ENCODE measurements at places on chromosomes 3 and 15. TPM values are rescaled to one million over a fixed set of nuclear protein-coding genes. Genes with fewer than 3 reads are reported as not detected.

GRCh38 chr15:60912984-60913697, 316.0 kb downstream of the RORA start:
- DNase-seq = no peak

- DNase-seq = no peak
Measured at GRCh38 chr3:183381179-183381578, 47.2 kb downstream of the MCF2L2 start.

GRCh38 chr15:60477916-60478565, 901 bp downstream of the ICE2 start:
- no peak for DNase-seq

GRCh38 chr3:136906725-136907124, 44.7 kb downstream of the NCK1 start:
- DNase-seq = no peak

GRCh38 chr3:5442106-5442785, 254.7 kb downstream of the EDEM1 start:
- DNase-seq = no peak

DNA sequence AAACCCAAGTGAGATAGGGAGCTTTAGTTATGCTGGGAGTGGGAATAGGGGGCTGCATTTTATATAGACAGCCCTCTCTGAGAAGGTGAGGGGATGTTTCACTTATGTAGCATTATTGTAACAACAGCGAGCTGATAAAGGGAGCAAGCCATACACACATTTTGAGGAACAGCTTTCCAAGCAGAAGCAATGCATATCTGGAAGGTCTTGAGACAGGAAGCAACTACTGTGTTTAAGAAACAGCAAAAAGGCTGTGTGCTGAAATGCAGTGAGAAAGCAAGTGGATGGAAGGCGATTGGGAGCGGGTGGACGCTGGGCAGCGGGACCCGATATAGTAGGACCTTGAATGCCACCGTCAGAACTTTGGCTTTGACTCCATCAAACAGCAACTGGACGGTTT, 155.9 kb upstream of the TBL1XR1 start:
- no peak for DNase-seq

DNA sequence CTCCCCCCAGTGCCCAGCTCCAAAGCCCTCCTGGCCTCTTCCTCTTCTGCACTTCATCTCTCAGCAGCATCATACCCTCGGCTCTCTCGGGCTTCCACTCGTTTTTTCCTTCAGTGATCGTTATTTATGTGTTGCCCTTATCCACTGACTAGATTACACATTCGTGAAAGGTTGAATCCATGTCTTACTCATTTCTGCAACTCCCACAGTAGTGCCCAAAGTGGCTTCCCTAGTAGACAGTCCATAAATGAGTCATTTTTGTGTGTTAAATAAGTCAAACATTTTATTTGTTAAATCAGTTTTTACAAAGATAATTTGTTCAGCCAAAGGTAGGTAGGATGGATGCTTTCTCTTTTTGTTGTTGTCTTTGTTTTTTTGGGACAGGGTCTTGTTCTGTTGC, 87.4 kb downstream of the CRTC3 start:
- DNase-seq = no peak

DNA sequence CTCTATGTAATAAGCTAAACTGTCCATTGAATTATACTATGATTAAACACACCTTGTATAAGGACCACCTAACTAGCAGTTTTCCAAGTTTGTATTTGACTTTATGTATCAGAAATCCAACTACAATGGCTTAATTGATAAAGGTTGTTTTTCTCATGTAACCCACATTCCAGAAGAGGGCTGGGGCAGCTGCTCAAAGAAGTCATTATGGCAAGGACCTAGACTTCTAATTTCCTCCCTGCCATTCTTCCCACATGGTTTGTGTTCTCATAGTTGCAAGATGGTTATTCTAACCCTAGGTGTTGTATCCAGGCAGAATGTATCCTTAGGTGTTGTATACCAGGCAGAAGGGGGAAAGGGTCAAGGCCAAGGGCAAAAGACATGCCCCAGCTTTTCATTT, 35.7 kb downstream of the GPR176 start:
- DNase-seq = no peak

GRCh38 chr3:94305835-94306611, 243.2 kb downstream of the NSUN3 start:
- no peak for DNase-seq

DNA sequence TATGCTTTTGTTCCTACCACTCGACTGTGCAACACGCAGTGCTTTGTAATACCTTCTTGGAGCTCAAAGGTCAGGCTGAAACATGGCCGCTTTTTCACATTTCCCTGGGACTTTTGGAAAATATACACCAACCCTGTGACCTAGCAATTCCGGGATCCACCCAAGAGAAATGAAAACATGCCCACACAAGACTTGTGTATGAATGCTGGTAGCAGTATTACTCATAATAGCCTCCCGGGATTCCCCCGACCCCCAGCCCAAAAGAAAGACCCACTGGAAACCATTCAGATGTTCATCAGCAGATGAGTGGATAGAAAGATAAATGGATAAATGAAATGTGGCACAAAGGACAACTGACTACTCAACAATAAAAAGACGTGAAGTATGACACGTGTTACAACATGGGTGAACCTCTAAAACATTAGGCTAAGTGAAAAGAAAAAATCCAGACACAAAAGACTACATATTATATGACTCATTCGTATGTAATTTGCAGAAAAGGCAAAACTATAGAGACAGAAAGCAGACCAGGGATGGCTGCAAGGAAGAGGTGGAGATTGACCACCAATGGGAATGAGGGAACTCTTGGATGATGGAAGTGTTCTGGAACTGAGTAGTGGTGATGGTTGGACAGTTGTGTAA, 104.1 kb downstream of the PGPEP1L start:
- no peak for DNase-seq

GRCh38 chr15:32730677-32731654, 13.2 kb downstream of the GREM1 start:
- DNase-seq = peak; percentile 12

The CNTN4 gene
- total RNA-seq = not detected

The FBLN2 gene
- total RNA-seq = 3.6 TPM

The ACAN gene
- not detected for total RNA-seq

The OCA2 gene
- 0.12 TPM for total RNA-seq

The ERICH6 gene
- not detected for total RNA-seq
